ENCODE measurements at places on chromosomes 1 and 21. TPM values are rescaled to one million over a fixed set of nuclear protein-coding genes. Genes with fewer than 3 reads are reported as not detected.

DNA sequence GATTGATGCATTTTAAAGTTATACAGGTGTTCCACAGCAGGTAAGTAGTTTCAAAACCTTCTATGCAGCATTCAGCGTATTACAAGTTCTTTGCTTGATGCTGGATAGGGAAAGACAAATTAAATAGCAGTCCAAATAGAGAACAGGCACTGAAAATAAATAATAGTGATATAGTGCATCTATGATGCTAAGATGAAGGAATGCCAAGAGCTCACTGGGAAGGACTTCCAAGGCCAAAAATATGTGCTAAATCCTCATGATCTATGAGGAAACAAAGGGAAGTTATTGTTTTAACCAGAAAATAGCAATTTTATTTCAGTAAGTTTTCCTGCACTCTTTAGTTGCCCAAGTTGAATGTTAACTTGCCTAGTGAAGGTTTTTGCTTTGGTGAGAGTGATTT, 127.8 kb upstream of the GREM2 start:
- no peaks in the 10 kb centered on the region for H3K36me3 ChIP-seq
- H3K27ac ChIP-seq = no peak overlapping the region

GRCh38 chr1:54290506-54291184, 90.7 kb downstream of the MRPL37 start:
- no peaks in the 10 kb centered on the region for H3K36me3 ChIP-seq
- H3K27ac ChIP-seq = no peak overlapping the region
- H3K4me3 ChIP-seq = no peak overlapping the region
- no peaks in the 10 kb centered on the region for H3K27me3 ChIP-seq
- DNase-seq = no peak
- H3K4me1 ChIP-seq = peaks cover 40% of the 10 kb centered on the region

GRCh38 chr21:37527103-37527502, 160.5 kb downstream of the DYRK1A start:
- no peak overlapping the region for H3K4me3 ChIP-seq
- no peaks in the 10 kb centered on the region for H3K36me3 ChIP-seq
- no peak for DNase-seq
- no peaks in the 10 kb centered on the region for H3K27me3 ChIP-seq

ATP6V1G3 gene
- total RNA-seq = not detected

Data from left lung (tissue), 14 donors.